ENCODE measurements at places on chromosomes 3 and 15. TPM values are rescaled to one million over a fixed set of nuclear protein-coding genes. Genes with fewer than 3 reads are reported as not detected.

The IL12A gene
- total RNA-seq, result 0.08 TPM

The DENND6A gene
- total RNA-seq, result 9.3 TPM

The ANKRD63 gene
- total RNA-seq, result not detected

The ECE2 gene
- total RNA-seq, result 6.4 TPM

The CASR gene
- 7.6 TPM for total RNA-seq

The TP63 gene
- total RNA-seq, result not detected

The AP3B2 gene
- 2.7 TPM for total RNA-seq
